Pancreas (tissue), 10 donors: ENCODE measurements at places on chromosomes 5 and 9. TPM values are rescaled to one million over a fixed set of nuclear protein-coding genes. Genes with fewer than 3 reads are reported as not detected.

- no peak for DNase-seq
Observed at GRCh38 chr5:91359962-91360609, 23.0 kb downstream of the ARRDC3 start.

GRCh38 chr9:4742246-4742645 is 1.2 kb upstream of the AK3 start:
- no peak for DNase-seq

GRCh38 chr9:119322184-119322583 is 47.1 kb downstream of the BRINP1 start:
- DNase-seq, result peak; percentile 9

DNA sequence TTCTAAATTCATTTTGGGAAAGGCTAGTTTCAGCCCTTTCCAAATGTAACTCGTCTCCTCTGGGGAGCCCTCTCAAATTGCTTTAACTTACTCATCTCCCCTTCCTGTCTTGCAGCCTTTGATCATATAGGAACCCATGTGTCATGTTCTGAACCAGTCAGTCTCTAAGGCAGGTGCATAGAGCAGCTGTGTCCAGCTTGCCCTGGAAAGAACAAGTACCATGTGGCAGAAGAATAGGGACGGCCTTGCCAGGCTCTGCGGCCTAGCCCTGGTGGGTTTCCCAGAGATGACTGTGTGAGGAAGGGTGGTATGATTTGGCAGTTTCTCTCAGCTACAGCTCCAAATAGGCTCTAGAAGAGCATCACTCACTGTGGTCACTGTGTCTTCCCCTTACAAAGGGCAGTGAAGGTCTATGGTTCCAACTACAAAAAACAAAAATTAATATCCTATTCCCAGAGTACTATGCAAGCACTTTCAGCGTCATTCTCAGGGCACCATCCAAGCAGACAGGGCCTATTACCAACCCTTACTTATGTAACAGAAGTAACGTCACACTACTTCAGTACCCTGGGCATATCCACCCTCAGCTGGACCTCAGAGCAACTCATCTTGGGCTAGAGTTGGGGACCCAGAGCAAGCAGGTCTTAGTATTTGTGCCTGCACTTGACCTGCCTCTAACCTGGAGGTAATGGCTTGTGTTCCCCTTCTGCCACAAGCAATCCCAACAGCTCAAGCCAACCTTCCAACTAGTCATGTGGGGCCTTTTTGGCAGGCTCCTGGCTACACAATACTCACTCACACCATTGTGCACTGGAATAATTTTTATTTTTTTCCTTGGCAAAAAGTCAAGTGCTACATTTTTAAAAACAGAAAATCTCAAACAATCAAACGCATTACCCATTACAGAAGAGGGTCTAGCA is 37.2 kb upstream of the UBAP2 start:
- DNase-seq, result no peak

- no peak for DNase-seq
Observed at GRCh38 chr5:68299575-68299974, 84.0 kb downstream of the PIK3R1 start.

DNA sequence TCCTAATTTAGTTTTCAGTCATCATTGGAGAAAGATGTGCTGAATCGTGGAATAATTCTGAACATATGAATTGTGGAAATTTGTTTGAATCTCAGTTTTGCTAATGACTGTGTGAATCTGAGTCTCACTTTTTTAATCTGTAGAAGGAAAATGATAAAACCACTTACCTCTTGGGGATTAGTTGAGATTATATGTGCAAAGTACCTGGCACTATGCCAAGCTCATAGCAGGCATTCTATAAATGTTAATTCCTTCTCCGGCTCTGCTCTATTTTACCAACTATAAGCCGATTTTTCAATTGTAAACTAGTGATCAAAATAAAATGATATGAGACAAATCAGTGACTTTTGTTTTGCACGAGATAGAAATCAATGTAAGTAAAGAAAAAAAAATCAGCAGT is 290.8 kb downstream of the TRPM3 start:
- DNase-seq, result no peak

GRCh38 chr5:50725800-50726474 is 59.5 kb downstream of the PARP8 start:
- DNase-seq, result no peak

GRCh38 chr5:151085517-151086041 is 4.7 kb upstream of the TNIP1 start:
- peak; percentile 69 for DNase-seq

DNA sequence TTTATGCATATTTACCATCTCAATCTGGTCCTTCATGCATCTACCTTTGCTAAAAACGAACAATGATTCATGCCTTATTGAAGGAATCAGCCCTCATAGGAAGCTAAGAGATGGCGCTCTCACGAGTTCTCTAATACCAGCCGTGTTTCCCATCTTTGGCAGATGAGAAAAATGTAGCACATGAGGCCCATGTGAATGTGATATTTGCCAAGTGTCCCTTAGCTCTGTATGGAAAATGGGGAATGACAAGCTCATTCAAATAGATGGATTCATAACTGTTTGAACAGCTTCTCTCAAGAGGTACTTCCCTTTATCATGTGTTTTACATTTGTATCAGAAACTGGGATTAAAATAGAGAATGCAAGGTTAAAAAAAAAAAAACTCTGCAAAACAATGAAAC is 66.1 kb downstream of the TTC39B start:
- DNase-seq, result no peak

GRCh38 chr5:174777111-174777510 is 52.7 kb downstream of the MSX2 start:
- no peak for DNase-seq

GRCh38 chr5:116544531-116545241 is 29.9 kb downstream of the SEMA6A start:
- peak; percentile 38 for DNase-seq

DNA sequence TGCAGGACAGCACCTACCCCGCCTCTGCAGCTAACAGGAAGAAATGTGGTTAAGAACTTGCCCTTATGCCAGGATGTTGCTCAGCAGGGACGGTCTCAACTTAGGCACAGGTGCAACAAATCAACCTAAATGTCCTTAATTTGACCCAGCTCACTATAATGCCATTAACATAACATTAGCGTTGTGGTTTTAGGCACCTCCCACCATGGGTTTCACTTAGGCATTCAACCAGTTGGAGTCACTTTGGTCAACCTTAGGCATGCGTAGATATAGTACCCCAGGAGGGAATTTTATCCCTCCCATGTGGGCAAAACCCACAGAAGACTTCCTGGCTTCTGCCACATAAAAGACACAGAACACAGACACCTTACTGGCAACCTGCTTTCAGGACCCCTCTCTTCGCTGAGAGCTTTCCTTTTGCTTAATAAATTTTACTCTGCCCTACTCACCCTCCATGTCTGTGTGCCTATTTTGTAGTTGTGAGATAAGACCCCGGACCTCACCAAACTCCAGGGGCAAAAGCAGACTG is 8.7 kb upstream of the ERAP1 start:
- DNase-seq, result no peak

GRCh38 chr9:114791736-114792135 is 14.1 kb downstream of the TNFSF15 start:
- no peak for DNase-seq

DNA sequence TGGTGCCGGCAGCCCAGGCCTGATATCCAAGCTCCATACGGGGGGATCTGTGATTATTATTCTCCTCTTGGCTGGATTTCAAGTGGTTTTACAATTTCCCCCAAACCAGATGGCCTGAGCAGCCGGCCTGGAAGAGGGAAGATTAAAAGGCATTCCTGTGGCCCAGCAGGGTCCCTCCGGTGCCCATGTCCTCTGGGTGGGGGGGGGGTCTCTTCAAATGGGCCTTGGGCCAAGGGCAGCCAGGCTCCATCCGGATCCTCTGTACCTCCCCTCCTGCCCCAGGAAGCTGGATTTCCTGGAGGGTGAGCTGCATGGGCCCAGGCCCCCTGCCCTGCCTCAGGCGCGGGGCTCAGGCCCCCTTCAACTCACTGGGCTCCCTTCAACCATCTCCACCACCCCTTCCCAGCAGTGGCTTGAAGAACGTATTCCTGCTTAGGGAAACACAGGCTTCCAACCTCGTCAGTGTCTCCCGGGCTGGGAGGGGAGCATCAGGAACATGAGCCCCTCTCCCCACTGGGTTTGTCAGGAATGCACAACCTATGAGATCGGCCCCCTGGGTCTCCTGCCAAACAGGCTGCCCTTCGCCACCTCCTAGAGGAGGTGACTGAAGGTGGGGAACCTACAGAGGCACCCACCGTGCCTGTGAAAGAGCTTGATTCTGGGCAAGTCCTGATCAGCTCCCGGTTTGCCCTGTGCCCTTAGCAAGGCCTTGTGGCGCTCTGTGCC is 62.9 kb upstream of the ORM1 start:
- DNase-seq, result no peak

DNA sequence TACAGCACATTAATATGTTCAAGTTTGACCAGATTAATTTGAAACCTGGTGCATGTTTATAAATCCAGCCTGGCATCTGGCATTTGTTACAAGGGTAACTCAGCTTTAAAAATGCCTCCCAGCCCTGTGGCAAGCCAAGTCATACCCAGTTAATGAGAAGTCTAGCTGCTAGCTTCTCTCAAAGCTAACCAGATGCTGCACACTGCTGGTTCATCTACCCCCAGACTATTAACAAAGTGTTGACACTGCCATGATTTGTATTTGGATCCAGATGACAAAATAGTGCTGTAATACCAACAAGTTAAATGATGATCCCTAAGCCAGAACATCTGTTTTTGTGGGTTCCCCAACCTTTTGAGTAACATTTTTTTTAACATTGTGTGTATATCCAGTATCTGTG is 573.7 kb upstream of the DAB2 start:
- no peak for DNase-seq

DNA sequence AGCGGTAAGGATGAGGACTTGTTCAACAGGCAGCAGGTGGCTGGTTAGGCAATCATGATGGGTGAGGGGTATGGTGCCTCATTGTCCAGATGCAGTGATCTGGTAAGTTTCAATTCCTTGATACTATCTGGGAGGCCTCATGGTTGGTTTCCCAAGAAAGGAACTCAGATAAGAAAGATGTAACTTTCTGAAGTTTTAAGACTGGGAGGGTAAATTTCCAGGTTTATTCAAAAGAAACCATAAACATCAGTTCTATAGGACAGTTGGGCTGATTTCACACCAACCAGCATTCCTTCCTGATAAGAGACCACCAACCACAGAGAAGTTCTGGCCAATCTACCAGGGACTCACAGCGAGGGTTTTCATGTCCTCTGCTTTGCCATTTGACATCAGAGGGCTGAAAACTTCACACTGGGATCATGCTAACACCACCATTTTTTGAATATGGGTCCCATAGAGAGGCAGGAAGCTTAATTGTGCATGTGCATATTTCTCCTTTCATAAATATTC is 773 bp upstream of the AGGF1 start:
- no peak for DNase-seq

DNA sequence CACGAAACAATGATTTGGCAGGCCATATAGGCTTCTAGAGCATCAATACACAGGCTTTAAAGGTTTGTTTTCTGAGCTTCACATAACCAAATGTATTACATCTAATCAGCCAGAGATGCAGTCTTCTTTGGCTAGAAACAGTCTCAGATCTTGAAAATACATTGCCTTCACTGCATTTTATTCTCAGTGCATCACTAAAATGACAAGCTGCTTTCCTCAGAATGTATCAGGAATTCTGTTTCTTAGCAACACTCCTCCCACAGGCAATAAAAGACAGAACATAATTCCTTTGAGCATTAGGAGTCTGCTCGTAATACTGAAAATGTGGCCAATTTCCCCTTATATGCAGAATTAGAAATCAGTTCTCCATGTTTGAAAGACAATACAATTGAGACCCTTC is 36.9 kb downstream of the FEM1C start:
- no peak for DNase-seq

DNA sequence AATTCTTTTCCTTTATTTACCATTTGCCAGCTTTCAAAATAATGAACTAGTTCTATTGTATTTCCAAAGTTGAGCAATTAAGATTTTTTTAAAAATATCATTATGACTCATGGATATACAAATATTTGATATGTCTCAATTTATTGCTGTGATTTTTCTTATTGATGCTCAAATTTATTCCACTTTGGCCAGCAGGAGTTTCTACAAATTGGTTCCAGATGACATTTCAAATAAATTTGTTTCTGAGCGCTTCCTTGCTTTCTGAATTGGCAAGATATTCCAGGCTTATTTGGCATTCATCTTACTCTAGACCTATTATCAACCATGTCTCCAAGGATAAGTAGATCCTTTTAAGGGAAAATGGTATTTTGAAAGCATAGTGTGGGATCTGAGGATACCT is 58.5 kb upstream of the TJP2 start:
- DNase-seq, result no peak

GRCh38 chr5:18798058-18798457 is 1163.8 kb downstream of the TAF11L14 start:
- DNase-seq, result no peak

DNA sequence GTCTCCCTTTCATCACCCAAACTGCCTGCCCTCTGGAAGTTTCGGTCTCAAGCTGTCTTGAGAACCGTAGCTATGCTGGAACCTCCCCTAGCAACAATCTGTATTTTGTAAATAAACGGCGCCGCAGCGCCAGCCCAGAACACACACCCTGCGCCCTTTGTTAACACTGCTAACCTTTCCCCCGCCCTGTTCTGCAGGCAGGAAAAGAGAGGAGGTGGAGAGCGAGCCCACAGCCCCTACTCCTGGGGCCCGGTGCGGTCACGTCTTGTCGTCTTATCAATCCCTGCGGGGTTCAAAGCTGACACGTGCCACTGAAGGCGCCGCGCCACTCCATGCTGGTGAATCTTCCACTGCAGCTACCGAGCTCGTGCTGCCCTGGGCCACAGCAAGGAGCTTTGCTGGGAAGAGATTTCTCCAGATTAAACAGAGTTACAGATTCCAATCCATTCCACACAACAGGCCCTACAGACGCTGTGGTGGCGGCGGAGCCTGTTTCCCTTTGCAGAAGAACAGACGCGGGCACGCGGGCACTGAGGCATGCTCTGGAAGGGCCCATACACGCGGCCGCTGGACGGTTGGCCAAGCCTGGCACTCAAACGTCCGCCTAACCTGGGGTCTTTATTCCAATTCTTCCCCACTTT is 25.3 kb downstream of the ZDHHC11B start:
- peak; percentile 73 for DNase-seq

- no peak for DNase-seq
Observed at GRCh38 chr5:137753691-137754187, 424 bp downstream of the HNRNPA0 start.

KIAA0825 gene
- 0.49 TPM for polyA plus RNA-seq

CD274 gene
- 1.4 TPM for polyA plus RNA-seq

RORB gene
- polyA plus RNA-seq, result 0.38 TPM

ANKRD33B gene
- 0.77 TPM for polyA plus RNA-seq

TAS2R1 gene
- not detected for polyA plus RNA-seq

PCA3 gene
- polyA plus RNA-seq, result 0.07 TPM

ZDHHC11 gene
- polyA plus RNA-seq, result 18.1 TPM

DMRT2 gene
- not detected for polyA plus RNA-seq

GPX3 gene
- 271 TPM for polyA plus RNA-seq

PRDM9 gene
- polyA plus RNA-seq, result not detected

SH3RF2 gene
- 22.4 TPM for polyA plus RNA-seq

MATR3 gene
- 104 TPM for polyA plus RNA-seq

KCNV2 gene
- polyA plus RNA-seq, result not detected

TAF11L13 gene
- not detected for polyA plus RNA-seq

UNC13B gene
- polyA plus RNA-seq, result 20.8 TPM

PCDHB16 gene
- 1.5 TPM for polyA plus RNA-seq
